Stimulated activated CD4-positive, alpha-beta T cell treated with anti-CD3 and anti-CD28 coated beads, TNF-alpha, amount 100 ng/mL, for 1 hour (primary cell): ENCODE measurements at places on chromosomes 7 and 10.

DNA sequence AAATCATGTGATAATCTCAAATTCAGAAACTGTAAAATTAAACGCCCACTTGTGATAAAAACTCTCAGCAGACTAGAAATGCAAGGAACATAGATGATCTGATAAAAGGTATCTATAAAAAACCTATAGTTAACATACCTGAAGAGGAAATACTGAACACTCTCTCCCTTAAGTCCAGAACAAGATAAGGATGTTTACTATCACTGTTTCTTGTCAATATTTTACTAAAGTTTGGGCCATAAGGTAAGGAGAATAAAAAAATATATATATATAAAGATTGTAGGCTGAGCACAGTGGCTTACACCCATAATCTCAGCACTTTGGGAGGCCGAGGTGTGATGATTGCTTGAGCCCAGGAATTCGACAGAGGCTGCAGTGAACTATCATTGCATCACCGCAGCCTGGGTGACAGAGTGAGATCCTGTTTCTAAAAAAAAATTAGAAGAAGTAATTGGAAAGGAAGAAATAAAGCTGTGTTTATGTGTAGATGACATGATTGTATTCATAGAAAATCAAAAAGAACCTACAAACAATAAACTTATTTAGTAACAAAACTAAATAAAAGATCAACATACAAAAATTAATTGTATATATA, 28.4 kb downstream of the MPLKIP start:
- no peak for DNase-seq

DNA sequence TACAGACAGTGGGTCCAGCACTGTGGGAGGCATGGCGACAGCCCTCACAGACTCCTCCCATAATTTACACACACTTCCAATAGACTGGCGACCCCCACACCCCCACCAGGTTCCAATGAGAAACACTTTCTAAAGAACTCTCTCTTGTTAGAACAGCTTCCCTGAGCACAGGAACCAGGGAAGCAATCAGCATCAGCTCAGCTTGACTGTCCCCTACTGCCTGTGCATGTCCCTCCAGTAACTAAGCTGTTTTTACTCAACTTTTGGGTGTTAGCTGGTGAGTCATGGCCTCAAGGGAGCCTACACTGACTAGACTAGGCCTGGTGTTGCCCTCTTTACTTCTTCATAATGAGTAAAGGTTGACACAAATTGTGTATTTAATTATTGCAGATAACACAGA, 32.6 kb upstream of the HERPUD2 start:
- no peak for DNase-seq

DNA sequence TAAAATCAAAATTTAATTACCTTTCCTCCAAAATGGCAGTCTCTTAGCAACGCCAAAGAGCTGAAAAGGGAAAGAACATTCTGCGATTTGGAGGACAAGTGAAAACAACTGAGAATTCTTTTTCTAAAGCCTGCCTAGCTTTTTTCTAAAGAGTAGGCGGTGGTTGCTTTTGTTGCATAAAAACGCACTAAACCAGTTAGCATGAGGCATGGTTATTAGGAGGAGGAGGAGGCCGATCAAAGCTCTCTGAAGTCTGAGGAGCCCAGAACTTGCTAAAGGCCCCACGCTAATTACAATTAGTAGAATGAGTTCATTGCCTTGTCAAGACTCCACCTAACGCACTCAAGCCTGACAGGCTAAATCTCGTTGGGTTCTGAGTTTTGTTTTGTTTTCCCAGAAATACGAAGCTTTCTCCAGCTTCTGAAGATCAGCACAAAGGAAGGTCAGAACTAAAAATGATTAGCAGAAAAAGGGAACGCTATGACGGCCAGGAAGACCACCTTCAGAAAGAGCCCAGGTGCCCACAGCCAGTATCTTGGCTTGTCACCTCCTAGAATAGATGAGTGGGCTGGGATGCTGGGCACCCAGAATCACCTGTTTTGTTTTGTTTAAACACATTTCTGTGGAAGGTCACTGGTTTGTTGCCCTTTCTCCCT, 72.0 kb downstream of the FGFR2 start:
- DNase-seq, result no peak

DNA sequence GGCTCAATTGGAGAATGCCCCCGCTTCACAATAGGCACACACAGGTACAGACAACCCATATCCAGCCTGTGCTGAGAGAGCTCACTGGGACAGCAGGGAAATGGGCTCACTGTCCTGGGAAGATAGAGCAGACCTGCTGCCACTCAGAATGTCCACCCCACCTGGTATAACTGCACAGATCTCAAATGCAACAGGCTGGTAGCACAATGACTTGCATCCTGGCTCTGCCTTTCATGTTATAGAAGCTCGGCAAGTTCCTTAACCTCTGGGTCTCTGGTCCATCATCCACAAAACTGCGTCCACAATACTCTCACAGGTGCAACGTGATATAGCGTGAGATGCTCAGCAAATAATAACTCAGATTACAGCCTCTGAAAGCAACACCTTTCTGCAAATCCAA, 295.4 kb downstream of the GRID1 start:
- DNase-seq, result no peak

- DNase-seq, result no peak
These were observed 91.6 kb downstream of the AKR1D1 start for GRCh38 chr7:138167869-138168296.

DNA sequence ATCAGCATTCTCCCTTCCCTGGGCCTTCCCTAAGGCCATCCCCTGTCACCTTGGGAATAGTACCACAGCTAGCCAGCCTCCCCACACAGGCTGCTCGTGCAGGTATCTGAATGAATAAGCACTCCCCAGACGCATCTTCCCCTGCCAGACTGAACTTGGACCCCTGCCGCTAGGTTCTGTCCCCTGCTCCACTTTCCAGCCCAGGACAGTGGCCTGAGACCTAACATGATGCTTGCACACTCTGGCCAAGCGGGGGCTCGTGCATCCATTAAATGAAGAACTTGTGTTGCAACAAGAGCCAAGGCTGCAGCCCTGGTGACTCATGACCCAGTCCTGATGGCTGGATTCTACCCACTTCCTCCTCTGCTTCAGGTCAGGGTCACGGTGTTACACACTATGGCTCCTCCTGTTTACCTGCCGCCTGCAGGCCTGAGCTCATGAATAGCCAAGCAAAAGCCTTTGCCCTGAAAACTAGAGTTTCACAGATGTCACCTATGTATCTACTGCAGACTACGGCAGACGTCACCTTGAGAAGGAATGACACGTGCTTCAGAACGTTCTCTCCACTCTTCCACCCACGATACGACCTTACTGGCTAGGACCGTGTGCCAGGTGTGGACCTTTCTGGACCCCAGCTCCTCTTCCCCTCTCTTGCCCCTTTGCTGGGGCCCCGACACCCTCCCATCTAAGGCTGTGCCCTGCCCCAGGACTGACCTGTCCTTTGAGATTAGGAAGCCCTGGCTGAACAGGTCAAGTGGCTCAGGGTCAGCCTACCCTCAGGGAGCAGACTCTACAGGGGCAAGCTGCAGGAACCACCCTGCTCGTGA, 6.5 kb downstream of the ASB13 start:
- DNase-seq, result no peak

GRCh38 chr10:112258407-112258806, 24.8 kb upstream of the TECTB start:
- DNase-seq, result no peak

- no peak for DNase-seq
These were observed 58.9 kb downstream of the XRCC2 start for GRCh38 chr7:152617056-152617455.

- DNase-seq, result no peak
These were observed 588.2 kb upstream of the KCND2 start for GRCh38 chr7:119684763-119685162.

DNA sequence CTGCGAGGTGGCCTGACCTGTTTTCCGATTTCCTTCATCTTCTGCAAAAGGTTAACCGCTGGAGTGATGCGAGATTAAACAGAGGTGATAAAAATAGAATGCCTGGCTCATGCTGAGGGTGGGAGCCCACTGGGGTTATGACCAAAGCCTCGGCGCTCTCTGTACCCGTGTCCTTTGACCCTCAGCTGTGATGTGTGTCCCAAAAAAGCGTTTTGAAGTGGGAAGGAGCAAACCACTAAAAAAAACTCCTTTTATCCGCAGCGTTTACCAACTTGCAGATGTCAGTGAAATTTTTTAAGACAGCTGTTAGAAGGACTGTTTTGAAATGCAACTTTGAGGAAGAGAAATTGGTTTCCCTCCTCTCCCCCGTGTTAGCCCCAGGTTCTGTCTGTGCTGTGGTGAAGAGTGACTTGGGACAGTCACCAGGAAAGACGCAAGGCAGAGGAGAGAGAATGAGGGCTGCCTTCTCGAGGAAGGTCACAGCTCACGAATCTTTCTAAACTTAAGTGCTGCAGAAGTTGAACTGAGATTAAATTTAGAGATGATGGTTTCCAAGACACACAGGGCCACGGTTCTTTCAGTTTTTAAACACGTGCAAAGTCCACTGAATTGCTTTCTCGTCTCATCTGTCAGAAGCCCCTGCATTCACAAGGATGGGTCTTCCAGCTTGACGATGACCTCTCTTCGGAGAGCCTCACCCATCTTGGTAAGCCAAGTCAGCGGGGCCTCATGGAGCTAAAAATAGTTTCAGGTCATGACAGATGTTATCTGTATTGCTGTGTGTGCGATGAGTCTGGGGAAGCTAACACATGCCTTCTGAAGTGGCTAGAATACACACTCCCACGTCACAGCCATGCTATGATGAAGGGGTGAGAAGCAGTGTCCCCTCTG, 27.6 kb downstream of the AMZ1 start:
- DNase-seq, result no peak

GRCh38 chr7:30668102-30668501, 14.2 kb downstream of the CRHR2 start:
- DNase-seq, result no peak

DNA sequence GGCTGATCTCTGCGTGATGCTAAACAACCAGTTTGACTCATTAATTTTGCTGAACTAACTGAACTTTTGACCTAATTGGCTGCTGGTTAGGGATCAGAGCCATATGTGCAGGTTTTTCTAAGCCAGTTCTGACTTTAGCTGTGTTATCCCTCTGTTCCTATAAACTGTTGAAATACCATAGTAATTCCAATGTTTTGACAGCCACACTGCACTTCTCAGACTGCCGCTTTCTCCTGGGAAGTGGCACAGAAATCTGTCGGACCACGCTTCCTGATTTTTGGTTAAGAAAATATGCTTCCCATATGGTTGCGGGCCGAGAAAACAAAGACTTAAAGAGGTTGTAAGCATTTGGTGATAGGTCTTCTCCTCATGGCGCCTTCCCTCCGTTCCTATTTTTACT, 42.3 kb downstream of the TBXAS1 start:
- no peak for DNase-seq

DNA sequence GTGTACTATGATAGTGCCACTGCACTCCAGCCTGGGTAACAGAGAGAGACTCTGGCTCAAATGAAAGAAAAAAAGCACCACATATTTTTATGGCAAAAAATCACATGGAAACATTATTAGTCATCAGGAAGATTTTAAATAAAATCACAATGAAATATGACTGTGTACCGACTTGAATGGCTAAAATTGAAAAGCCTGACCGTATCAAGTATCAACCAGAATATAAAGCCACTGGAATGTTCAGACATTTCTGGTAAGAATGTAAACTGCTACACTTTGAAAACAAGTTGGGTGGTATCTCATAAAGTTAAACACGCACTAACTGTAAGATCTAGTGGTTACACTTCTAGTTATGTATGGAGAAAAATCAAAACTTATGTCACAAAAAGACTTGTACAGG, 306.7 kb upstream of the MBL2 start:
- DNase-seq, result no peak

DNA sequence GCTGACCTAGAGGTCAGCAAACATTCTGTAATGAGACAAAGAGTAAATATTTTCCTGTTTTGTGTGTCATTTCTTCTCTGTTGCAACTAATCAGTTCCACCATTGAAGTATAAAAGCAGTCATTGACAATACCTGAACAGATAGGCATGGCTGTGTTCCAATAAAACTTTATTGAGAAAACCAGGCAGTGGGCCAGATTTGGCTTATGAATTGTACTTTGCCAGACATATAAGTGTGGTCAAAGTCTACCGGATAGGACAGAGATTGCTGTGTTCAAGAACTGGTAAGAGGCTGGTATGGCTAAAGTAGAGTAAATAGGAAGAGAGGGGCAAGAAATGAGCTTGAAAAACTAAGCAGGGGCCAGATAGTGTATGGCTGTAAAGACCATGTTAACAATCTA, 38.3 kb upstream of the TAC1 start:
- DNase-seq, result no peak

GRCh38 chr10:58264780-58265179, 2.9 kb downstream of the IPMK start:
- DNase-seq, result no peak

DNA sequence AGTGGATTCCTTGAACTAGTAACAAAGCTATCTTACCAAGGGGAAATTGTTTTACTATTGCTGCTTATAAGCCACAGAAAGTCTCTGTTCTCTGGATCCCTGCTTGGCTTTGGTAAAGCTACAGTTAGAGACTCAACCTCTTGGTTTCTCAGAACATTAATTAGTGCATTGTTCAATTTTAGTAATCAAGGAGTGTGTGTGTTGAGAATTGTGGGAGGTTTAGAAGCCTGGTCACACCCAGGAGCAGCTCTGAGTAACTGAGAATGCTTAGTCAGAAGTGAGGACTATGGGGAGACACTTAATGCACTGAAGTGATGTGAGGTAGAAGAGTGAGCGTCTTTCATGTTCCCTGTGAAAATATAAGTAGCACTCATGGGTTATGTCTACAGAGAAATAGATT, 8.2 kb upstream of the ACTA2 start:
- DNase-seq, result no peak

DNA sequence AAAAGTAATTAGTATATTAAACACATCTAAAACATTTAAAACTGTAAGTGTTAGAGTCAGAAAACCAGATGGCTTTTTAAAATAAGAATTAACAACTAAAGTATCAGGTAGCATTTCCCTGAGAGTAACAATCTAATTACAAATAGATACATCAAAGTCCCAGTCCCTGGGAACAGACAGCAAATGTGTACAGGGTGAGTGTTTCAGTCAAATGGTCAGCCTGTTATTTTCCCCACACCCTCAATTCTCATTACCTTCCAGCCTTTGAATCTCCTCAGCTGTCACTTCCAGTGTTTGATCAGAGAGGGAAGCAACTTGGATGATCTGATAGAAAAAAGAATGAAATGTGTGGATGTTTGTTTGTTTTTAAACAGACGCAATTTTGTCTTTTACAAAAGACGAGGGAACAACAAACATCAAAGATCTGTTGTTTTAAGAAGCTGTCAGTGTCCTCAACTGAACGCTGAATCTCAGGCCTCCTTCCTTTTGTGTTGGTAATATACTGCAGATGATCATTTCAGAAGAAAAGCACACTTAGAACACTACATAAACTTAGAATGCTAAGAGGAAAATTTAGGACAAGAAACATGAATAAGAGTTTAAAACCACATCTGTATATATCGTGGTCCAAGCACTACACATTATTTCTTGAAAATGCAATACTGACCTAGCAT, 29.8 kb downstream of the CEP41 start:
- DNase-seq, result no peak
